ENCODE measurements at places on chromosomes 11 and 22.

- DNase-seq, result no peak
Observed at GRCh38 chr11:123548774-123549173, 105.7 kb downstream of the SCN3B start.

GRCh38 chr11:45087900-45088160 is 58.6 kb upstream of the PRDM11 start:
- no peak for DNase-seq

- no peak for DNase-seq
Observed at GRCh38 chr22:25370322-25370721, 150.9 kb downstream of the CRYBB2 start.

DNA sequence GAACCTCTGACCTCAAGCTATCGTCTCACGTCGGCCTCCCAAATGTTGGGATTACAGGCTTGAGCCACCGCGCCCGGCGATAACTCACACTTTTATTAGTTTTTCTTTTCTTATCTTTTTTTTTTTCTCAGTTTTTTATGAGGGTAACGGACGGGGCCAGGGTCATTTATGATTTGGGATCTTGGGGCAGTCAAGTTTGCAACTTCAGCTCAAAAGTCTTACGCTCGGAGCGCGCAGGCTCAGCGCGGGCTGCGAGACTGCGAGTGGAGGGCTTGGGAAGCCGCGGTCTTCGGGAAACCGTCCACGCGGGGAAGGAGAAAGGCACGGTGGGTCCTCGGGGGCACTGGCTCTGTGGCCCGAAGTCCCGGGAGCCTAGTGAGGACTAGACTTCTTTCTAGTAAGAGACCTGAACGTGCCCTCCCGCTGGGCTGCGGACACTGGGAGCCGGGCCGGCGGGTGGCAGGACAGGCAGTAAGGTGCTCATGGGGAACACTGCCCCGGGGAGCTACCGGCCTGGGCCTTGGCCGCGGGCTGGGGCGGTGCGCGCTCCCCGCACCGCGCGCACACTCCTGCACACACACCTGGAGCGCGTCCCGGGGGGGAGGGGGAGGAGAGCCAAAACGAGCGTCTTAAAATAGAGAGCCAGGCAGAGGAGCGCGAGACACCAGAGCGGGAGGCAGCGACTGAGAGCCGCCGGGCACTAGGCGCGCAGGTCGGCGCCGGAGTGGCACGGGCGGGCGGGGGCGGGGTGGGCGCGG is 476 bp upstream of the BARX2 start:
- DNase-seq, result no peak

All from mesenteric fat pad (tissue), 1 donor.